ENCODE measurements at places on chromosomes 11 and 22.

DNA sequence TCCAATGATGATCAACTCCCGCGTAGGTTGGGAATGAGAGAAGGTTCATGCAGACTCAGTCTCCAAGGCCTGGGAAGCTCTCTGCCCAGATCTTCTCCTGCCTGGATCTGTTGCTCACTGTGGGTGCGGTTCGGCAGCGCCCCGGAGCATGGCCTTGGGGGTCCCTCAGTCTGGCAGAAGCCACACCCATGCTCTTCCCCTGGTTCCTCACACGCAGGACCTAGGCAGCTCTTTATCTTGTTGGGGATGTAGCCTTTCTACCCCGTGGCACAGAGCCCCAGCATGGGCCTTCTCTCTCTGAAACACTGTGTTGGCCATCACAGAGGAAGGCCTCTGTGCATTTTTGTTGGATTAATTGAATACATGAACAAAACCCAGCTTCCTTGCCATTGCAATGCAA, 1461.6 kb downstream of the BRD1 start:
- DNase-seq = no peak

DNA sequence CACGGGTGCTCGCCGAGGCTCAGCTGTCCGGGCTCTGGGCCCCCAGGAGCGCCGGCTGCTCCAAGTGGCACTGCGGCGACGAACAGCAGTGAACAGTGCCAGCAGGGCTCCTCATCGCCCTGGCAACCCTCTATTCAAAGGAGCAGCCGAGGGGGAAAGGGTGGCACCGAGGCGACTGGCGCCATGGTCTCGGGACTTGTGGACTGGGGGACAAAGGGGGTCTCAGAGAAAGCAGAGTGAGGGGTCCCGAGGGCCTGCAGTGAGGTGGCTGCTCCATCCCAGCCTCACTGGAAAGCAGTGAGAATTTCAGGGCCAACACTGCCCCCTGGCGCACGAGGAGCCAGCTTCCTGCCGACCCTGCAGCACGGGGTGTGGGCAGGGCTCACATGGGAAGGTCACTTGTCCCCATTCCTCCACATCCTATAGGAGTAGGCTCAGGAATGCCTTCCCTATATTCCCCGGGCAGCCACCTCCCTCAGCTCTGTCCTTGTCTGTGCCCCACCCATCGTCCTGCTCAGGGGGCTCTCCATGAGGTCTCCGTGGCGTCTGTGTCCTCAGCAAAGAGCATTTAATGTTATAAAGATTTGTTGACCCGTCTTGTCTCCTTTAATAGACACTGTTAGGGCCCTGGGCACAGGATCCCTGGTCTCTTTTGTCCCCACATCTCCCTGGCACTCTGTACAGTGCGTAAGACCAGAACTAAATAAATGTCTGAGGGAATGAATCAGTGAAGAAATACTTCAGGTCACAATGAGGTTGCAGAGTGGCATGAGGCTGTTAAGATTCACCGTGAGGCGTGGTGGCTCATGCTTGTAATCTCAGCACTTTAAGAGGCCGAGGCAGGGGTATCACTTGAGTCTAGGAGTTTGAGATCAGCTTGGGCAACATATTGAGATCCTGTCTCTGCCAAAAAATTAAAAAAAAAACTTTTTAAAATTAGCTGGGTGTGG, 26.4 kb downstream of the LRFN4 start:
- peak; percentile 68 for DNase-seq

DNA sequence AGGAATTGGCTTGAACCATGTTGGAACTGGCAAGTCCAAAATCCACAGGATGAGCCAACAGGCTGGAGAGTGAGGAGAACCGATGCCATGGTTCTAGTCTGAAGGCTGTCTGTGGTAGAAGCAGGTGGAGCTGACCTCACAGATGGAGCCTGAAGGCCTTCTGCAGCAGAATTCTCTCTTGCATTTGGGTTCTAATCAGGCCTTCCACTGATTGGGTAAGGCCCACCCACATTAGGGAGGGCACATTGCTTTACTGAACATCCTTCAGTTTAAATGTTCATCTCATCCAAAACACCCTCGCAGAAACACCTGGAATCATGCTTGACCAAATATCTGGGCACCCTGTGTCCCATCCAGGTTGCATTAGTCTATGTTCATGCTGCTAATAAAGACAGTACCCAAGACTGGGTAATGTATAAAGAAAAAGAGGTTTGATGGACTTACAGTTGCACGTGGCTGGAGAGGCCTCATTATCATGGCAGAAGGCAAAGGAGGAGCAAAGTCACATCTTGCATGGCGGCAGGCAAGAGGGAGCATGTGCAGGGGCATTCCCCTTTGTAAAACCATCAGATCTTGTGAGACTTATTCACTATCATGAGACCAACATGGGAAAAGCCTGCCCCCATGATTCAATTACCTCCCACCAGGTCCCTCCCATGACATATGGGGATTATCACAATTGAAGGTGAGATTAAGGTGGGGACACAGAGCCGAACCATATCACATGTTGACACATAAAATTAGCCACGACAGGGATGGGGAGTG, 15.9 kb downstream of the SMIM38 start:
- no peak for DNase-seq

DNA sequence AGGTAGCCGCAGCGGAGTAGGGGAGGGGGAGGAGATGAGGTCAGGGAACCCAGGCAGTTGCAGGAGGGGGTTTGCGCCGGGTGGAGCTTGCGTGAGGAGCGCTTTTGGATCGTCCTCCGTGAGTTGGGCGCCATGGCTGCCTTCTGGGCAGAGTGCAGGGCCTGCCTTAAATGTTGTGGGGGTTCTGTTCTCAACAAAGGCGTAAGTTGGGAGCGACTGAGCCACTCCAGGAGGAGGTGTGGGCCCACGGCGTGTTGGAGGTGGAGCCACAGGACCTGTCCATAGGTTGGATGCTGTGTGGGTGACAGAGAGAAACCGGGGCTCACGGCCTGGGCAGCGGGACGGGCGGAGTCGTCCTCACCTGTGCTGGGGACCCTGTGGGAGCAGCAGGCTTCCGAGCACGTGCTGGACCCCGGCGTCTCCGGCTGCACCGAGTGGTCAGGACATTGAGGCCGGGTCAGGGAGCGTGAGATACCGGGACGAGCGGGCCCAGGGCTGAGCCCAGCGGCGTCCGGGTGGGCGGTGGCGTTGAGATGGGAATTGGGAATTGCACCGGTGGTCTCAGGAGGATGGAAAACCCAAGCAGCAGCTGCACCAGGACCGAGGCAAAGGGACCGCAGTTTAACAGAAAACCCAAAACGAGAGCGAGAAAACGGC, 977 bp upstream of the PGGHG start:
- DNase-seq = no peak

- DNase-seq = no peak
Measured at GRCh38 chr22:19845054-19845722, 9.5 kb downstream of the GNB1L start.

GRCh38 chr22:40368016-40368415, 2.4 kb upstream of the SGSM3 start:
- DNase-seq = no peak

DNA sequence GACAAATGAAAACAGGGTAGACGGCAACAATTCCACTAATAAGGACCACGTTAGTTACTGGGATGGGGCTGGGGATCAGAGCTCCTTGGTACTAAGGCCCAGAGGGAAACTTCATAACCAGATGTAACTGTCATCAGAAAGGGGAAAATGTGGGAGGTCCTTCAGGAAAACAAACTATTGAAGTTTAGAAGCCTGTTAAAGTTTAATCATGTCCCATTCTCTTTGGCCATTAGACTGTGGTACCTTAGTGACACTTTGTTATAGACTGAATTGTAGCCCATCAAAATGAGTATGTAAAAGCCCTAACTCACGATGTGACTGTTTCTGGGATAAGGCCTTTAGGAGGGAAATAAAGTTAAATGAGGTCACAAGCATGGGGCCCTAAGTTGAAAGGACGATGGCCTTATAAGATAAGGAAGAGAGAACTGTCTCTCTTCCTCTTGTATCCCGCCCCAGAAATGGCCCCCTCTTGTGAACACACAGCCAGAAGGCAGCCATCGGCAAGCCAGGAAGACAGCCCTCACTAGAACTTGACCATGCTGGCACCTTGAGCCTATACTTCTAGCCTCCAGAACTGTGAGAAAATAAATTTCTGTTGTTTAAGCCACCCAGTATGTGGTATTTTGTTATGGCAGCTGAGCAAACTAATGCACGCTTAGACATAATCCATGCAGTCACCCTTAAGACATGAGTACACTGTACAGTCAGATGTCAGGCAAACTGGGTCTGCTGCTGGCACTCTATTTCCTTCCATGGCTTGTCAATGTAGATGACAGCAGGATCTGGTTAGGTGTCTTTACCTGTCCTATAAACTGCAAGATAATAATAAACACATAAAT, 26.9 kb upstream of the USP47 start:
- no peak for DNase-seq

DNA sequence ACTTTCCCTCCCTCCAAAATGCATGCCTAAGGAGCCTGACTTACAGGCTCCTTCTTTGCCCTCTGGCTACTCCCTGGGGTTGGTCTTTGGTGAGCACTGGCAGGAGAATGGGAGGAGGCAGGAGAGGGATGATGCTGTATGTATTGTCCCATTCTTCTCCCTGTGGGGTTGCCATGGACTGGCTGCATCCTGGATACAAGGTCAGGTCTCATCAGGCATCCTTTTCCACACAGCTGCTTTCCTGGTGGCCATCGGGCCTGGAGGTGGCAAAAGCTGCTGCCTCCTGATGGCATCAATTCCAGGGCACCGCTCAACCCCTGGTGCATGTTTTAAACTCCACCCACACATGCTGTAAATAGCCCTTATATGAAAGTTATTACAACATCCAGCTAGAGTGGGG, 257.2 kb downstream of the ETS1 start:
- no peak for DNase-seq

DNA sequence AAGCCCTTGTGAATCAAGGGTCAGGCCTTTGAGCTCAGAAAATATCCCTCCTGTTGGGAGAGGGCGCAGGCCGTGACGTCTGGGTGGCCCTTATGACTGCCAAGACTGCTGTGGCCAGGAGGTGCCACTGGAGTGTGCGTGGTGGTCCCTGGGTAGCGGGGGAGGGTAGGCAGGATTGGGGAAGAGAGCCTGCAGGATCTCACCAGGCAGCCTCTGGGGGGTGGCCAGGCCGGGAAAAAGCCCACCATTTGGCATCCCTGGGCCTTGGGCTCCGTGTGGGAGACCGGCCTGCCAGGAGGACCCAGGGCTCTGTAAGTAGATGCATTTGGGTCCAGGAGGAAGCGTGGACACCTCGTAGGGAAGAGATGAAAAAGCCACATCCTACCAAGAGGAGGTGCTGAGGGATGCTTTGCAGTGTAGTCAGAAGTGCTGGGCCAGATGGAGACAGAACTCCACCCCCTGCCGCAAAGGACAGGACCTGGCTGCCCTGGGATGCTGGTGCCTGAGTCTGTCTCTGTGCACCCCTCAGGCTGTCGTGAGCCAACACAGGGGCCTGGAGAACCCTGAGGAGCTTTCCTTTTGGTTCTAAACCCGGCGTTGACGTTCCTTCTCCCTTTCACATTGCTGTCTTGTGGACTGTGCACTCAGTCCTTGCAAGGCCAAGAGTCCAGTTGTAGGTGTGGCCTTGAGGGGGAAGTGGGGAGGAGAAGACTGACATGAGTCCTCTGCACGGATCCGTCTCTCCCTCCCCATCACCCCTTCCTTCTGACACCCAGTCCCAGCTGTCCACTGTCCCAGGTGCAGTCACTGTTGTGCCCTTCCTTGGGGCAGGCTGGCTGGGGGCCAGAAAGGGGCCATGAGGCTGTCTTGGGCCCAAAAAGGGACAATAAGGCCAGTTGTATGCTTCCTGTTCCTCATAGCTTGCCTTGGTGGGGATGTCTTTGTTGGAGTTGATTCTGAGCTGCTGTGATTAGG, 12.7 kb upstream of the MIEF1 start:
- no peak for DNase-seq

DNA sequence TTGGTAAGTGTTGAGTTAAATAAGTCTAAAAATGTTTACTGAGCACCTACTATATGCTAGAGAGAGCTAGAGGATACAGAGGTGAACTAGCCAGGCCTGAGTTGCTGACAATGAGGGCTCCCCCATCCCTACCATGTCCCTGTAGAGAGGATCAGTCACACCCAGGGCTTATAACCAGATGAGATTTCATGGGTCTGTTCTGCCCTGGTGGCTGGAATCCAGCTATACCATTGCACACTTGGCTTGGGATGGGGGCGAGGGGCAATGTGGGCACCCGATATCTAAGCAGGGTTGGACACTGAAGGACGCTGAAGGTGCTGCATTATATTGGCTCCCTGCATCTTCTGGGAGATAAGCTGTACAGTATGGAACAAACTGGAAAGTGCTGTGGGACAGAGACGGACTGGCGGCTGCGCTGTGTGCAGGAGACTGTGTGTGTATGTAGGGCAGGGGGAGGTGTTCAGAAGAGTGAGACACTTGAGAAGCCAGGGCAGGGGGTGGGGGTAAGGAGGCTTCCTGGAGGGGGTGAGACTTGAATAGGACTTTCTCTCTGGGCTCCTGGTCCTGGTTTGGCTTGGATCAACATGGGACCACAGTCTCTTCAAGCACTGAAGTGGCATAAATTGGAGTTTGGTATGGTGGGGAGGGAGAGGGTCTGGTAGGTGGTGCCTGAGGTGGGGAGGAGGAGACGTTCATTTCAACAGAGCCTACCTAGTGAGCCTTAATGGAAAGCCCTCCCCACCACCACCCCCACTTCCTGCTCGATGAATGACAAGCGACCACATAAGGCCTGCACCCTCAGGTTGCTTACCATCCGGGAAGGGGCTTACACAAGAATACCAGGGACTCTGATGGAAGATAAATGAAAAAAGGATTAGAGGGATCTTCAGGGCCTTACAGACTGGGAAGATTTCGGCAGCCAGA, 1.8 kb downstream of the CD82 start:
- DNase-seq = no peak

GRCh38 chr22:38863531-38864131, 8.4 kb downstream of the CBX6 start:
- DNase-seq = no peak

DNA sequence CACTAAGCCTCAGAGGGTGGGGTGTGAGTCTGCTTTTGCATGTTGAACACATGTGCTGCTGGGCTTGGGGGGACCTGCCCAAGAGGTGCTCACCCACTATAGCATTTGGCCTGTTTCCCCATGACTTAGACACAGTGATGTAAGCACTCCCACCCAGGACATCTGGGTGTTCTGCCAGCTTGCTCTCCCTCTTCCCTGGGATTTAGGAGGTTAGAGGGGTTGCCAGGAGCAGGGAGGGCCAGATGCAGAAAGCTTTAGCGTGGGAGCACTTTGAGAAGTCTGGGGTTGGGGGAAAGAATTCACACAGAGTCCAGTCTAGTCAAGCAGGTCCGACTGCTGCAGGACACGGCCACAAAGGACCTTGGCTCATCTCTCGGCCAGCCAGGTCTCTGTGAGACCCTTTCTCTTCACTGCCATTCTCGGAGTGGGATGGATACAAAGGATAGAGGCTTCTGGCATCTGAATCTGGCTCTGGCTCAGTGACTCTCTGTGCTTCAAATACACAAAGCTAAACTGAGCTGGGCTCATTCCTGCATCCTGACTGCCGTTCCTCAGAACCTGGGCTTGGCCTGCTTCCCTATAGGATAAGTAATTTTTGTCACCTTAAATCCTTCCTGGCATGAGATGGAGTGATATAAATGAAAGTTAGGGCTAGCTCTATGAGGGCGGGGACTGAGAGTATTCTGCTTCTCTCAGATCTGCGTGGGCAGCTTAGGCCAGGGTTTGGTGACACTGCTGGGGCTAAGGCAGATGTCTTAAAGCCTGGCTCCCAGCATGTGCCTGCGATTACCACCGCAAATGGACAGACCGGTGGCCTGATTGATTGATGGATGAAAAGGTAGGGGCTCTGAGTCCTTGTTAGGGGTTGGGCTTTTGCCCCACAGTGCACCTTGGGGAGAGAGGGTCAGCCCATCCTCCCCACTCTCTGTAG, 14.5 kb downstream of the USP2 start:
- DNase-seq = no peak
